ENCODE measurements at places on chromosomes 7 and 10.

- DNase-seq = no peak
These were observed 128.4 kb upstream of the NPVF start for GRCh38 chr7:25356534-25357151.

DNA sequence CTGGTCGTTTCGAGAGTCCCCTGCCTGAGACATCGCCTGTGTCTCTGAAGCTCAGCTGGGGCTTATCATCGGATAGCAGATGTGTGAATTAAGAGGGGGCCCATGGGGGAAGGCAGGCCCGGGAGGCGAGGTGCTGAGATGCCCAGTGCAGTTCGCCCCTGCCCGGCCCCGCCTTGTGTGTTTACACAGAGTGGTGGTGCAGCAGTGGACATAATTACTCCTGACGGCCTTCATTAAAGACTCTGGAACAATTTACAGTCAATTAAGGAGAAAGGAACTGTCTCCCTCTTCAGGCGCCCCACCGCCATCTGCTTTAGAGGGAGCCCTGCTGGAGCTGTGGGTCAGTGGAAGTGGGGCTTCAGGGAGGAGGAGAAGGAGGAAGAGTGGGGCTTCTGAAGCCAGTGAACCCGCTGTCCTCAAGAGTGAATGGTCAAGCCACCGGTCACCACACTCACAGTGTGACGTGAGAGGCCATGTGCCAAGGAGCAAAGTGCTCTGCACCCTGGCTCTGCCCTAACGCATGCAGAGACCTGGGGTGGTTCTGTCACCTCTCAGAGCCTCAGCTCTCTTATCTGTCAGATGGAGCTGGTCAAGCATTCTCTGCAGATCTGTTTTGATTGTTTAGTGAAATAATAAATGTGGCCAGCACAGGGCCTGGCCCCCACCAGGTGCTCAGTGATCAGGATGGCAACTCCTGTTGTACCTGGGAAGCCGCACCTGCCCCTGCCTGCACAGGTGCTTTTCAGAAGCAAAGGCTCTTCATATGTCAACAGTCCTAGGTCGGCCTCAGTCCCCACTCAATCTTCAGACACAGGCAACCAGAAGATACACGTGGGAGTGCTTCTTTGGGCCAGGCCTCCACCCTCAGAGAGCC is 65.6 kb downstream of the CDH23 start:
- no peak for DNase-seq

DNA sequence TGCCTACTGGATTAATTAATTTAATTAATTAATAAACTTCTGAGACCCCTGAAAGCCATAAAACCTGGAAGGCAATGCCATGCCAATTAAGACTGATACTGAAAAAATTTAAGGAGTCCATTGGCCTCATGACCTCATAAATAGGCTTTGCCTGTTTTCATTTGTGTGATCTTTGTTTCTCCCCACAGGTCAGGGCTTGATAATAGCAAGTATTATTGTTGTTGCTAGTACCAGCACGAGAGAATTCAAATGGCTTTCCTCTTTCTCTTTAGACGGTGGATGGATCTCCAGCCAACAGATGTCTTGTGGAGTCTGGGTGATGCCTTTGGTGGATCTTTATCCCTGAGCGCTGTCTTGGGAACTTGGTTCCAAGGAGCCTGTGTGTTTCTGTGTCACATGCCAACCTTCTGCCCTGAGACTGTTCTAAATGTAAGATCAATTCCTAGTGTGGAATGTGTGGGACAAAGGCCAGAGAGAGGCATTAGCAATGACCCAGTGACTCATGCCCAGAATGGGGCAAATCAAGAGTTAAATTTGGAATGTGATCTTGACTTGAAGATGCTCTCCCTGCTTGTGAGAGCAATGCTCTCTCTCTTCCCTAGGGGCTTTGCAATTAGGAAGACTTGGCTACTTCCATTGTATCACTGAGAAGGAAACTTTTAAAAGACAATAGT is 17.7 kb downstream of the ACSM6 start:
- DNase-seq = no peak

GRCh38 chr10:101215397-101216206 is 13.7 kb downstream of the LBX1 start:
- no peak for DNase-seq

- no peak for DNase-seq
These were observed 10.4 kb upstream of the NACAD start for GRCh38 chr7:45098983-45099839.
